NCI-H2081 treated with DMSO at 0.1 percent for 48 hours (cell line): ENCODE measurements at places on chromosomes 6 and 20.
A peak's percentile ranks its signal among the peaks of the same experiment; 100 is the strongest.

GRCh38 chr6:139303185-139303584 is 11.4 kb upstream of the TXLNB start:
- no peak for DNase-seq

DNA sequence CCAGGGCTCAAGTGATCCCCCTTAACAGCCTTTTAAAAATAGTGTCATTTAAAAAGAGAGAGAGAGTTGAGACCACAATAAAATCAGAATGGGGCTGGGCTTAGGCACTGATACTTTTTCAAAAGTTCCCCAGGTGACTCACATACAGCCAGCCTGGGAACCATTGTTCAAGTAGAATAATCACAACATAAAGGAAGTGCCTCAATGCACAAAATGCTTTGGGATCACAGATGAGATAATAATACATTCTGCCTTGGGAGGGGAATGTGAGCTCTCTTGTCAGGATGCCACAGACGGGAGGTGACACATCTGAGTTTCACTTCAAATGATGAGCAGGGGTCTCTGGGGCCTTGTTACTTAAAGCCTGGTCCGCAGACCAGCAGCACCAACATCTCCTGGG is 34.0 kb upstream of the GABRR1 start:
- no peak for DNase-seq

- DNase-seq, result no peak
Observed at GRCh38 chr6:37691904-37692806, 5.5 kb downstream of the MDGA1 start.

- DNase-seq, result no peak
Observed at GRCh38 chr20:20780127-20780824, 67.8 kb upstream of the RALGAPA2 start.

DNA sequence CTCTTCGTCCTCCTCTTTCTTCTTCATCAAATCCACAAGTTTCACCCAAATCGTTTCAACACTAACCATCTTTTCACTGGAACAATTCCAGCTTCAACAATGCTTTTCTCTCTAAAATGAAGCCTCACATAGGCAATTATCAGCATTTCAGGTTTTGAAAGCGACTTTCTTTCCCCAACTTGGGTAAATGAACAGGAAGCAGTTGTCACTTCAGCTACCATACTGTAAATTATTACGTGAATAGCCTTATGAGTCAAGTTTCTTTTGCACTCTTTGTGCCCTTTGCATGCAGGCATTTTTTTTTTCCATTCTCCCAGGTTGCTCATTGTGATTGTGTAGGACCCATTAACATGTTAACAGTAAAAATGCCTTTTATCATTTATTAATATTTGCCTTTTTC is 121.7 kb upstream of the BTBD3 start:
- DNase-seq, result no peak

GRCh38 chr6:25219917-25220278 is 59.3 kb upstream of the CARMIL1 start:
- no peak for DNase-seq

DNA sequence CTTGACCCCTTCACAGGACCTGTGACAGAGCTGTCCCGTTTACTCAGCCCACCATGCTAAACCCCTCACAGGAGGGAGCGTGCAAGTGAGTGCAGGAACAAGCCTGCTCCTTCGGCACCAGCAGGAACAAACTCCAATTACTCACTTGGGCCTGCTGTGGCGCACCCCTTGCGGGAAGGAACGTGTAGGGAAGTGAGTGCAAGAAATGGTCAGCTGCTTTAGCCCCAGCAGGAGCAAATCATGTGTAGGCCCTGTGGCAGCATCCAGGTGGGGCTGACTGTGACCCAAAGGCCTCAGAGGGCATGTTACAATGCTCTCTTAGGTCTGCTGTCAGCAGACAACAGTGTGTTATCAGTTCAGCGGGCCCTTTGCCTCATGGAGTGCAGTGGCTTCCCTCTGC is 574.4 kb downstream of the PRKN start:
- no peak for DNase-seq

DNA sequence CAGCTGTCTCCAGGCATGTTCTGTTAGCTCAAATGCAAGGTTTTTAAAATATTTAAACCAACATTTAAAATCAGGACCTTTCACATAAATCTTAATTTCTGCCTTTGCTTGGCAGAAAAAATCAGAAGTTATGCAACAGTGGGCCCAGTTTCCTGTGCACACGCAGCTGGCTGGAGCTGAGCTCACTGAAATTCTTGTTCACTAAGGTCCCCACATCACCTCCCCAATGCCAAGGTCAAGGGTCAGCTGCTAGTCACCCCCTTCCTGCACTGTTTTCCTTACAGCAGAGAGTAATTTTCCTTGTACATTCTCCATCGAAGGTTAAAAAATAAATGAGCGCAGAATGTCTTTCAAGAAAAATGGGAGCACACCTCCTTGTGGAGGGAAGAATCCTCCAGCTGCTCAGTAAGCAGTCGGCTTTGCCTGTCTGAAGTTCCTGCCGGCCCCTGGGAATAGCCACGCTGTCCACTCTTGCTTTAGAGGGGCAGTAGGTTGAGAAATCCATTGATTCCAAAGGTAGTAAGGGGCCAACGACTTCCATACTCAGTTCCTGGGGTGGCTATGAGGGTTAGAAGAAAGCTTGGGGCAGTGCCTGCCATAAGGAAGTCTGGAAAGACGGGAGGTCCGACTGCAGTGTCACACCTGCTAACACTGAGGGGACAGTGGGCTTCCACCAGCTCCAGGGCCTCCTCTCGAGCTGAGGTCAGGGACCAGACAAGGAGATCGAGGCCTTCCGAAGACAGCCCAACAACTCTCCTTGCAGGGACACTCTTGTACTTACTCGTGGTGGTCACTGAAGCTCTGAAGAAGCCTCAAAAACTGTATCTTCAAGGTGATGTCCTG is 56.8 kb downstream of the MYH7B start:
- DNase-seq, result no peak

GRCh38 chr6:151537556-151537955 is 43.7 kb downstream of the CCDC170 start:
- DNase-seq, result no peak

- no peak for DNase-seq
Observed at GRCh38 chr20:58567437-58567836, 52.2 kb upstream of the APCDD1L start.

GRCh38 chr6:16712255-16712930 is 48.9 kb downstream of the ATXN1 start:
- no peak for DNase-seq

GRCh38 chr20:35866418-35867202 is 87.7 kb downstream of the SCAND1 start:
- no peak for DNase-seq

- DNase-seq, result no peak
Observed at GRCh38 chr20:1941226-1941625, 46.0 kb downstream of the SIRPA start.

DNA sequence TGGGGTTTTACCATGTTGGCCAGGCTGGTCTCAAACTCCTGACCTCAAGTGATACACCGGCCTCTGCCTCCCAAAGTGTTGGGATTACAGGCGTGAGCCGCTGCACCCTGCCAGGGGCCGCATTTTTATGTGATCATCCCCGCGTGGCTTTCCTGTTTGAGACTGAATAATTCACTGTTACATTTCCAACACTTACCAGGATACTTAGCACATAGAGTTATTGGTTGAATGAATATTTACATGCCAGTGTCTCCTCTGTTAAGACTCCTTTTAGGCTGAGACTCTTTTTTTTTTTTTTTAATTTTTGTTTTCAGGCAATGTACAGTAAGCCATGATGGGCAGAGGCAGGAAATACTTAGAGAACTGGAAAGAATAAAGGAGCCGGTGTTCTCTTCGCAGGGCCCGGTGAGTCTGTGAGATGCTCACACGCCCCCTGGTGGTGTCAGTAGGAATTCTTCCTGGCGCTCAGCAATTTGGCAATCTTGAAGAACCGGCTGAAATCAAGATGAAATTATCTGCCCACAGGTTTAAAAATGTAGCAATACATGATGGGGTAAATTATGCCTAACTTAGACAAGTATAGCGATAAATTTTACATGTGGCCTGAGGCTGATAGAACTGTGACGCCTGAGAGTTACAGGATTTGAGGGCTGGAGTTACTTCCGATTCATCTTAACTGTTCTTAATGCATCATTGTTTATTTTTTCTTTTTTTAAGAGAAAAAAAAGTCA is 7.6 kb upstream of the RNF114 start:
- DNase-seq, result no peak

DNA sequence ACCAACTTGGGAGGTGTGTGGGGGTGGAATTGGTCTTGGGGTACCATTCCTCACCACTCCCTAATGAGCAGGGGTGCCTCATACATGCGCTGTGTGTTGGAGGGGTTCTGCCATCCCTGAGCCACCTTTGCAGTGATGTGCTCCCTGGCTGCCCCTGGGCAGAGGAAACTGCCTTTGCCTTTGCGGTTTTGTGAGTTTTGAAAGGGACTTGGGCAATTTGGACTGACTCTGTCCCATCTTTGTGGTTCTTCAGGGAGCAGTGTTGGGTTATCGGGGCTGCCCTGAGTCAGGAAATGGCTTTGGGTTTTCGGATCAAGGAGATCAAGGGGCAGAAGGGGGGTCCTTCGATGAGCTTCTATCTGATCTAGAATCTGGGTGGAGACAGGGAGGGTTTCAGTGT is 3.9 kb upstream of the PHACTR3 start:
- no peak for DNase-seq

DNA sequence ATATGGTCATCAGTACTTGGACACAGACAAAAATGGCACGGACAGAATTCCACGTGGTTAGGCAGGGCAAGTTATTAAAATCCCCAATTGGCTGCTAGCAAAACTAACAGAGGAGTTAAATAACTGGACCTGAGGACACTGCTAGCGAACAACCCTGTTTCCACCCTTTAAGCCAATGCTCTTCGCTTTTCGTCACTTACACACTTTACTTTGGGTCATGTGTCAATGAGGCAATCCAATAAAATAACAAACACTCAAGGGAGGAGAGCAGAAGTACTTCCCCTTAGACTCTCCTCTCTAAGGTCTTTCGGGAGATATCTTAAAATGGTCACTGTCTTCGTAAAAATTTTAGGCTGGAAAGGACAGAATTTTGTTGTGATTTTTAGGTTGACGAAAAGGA is 68.6 kb downstream of the LCA5 start:
- DNase-seq, result no peak

DNA sequence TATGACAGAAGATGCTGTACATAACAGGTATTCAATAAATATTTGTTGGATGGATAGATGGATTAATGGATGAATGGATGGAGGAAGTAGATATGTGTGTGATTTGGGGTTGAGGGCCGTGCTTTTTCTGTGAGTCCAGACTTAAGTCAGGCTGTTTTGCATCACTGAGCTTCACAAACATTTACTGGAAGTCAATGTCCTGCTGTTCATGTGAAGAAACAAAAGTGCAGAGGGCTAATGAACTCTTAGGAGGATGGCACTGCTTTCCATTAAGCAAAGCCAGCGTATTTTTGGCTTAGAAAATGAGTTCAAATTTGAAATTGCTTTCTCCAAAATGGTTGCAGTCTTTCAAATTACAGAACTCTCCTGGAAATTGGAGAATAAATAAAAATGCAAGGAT is 260.6 kb upstream of the SASH1 start:
- DNase-seq, result no peak

- no peak for DNase-seq
Observed at GRCh38 chr6:80145509-80145908, 39.0 kb downstream of the BCKDHB start.

DNA sequence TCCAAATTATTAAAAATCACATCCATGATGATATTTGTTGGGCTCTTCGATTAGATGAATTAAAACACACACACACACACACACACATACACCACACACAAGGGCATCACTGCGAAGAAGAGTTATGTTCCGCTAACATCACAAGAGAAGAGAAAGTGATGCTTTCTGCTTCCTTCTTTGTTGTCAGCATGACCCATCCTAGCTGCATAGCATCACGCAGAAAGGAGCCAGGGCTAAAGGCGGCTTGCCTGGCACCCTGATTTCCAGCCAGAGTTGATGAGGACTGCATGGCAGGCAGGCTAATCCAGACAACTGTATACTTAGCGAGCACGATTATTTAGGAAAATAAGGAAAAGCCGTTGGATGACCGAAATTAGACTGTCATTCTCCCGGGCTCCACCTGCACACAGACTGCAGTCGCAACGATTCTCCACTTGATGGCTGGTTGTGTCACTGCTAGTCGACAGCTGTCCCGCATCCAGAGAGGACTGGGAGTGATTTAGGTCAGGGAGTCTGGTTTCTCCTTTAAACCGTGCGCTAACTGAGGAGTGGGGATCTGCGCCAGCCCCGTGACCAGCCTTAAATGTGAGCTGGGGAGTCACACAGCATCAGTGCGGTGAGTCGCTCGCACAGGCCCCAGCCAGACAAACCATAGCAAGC is 70.6 kb upstream of the SOX4 start:
- DNase-seq, result peak; percentile 52

DNA sequence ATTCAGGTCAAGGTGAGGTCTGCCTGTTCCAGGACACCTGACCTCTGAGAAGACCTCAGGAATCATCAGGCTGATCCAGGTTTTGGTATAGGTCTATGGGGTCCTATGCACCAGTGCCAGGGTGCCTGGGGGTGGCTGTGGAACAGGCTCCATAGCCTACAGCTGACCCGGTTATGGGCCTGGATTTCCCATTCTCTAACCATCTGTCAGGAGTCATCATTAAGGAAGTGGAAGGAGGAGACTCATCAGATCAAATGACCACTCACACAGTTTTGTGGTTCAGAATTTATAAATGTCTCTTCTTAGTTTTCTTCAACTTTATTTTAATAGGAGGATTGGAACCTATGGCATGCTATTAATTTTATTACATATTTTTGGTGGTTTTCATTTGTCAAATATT is 14.8 kb downstream of the PLA2G7 start:
- DNase-seq, result no peak

- DNase-seq, result no peak
Observed at GRCh38 chr6:75431379-75431778, 62.2 kb downstream of the FILIP1 start.

DNA sequence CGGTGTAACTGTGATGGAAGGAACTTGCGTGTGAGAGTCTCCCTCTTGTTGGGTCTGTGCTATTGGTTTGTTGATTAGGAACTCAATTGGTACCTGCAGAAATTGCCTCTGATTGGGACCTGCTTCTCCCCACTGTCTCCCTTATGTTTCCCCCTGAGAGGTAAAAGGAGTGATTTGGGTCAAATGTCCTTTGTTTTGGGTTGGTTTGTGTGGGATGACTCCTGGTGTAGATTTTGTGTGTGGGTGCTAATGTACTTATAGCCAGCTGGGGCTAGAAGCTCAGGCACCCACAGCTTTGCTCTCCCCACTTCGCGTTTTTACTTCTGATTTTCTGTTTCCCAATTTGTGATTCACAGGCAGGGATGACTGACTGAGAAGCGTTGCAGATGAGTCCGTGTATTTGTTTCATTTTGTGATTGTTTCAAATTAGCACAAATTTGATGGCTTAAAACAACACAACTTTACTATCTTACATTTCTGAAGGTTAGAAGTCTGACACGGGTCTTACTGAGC is 79.1 kb downstream of the UTRN start:
- DNase-seq, result no peak
